ENCODE measurements at places on chromosomes 16 and 17.

- peak; percentile 66 for DNase-seq
Observed at GRCh38 chr16:15950161-15950854, 892 bp downstream of the ABCC1 start.

- no peak for DNase-seq
Observed at GRCh38 chr17:16880121-16880842, 91.6 kb downstream of the TNFRSF13B start.

DNA sequence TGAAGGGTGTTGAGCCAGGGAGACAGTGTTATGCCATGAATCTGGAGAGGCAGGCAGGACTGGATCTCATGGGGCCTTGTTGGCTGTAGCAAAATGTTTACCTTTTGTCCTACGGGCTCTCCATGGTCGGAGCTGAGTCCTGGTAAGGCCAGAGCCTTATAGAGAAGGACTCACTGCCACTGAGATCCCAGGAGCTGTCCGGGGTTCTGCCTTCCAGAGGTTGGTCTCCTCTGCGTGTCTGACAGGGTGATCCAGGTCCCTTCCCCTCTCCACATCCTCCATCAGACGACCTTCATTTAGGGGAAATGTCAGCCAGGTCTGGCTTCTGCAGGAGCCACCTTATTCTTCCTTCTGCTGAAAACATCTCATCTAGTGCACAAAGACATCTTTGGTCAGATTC, 285.2 kb upstream of the N4BP1 start:
- DNase-seq: no peak

GRCh38 chr16:67504031-67505021, 21.0 kb upstream of the AGRP start:
- no peak for DNase-seq

DNA sequence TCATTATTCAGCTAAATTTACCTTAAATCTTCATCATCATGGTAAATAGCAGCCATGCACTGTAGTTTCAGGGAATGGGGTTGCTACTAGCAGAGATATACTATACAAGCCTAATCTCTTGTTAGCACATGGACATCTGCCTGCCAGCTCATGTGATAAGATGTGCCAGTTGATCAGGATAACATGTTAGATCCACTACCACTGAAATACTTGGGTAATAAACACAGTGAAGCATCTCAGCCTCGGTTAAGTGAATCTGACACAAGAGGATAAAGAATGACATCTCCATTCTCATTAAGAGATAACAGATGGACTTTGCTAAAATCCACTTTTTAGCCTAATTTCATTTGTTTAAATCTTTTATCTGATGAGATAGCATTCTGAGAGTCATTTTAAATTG, 256.1 kb downstream of the CDH8 start:
- DNase-seq: no peak

- no peak for DNase-seq
Observed at GRCh38 chr17:41642252-41643156, 18.1 kb upstream of the KRT17 start.

- peak; percentile 71 for DNase-seq
Observed at GRCh38 chr16:55146966-55147365, 177.0 kb upstream of the IRX6 start.

GRCh38 chr16:14186007-14186794, 115.1 kb downstream of the MRTFB start:
- DNase-seq: no peak

DNA sequence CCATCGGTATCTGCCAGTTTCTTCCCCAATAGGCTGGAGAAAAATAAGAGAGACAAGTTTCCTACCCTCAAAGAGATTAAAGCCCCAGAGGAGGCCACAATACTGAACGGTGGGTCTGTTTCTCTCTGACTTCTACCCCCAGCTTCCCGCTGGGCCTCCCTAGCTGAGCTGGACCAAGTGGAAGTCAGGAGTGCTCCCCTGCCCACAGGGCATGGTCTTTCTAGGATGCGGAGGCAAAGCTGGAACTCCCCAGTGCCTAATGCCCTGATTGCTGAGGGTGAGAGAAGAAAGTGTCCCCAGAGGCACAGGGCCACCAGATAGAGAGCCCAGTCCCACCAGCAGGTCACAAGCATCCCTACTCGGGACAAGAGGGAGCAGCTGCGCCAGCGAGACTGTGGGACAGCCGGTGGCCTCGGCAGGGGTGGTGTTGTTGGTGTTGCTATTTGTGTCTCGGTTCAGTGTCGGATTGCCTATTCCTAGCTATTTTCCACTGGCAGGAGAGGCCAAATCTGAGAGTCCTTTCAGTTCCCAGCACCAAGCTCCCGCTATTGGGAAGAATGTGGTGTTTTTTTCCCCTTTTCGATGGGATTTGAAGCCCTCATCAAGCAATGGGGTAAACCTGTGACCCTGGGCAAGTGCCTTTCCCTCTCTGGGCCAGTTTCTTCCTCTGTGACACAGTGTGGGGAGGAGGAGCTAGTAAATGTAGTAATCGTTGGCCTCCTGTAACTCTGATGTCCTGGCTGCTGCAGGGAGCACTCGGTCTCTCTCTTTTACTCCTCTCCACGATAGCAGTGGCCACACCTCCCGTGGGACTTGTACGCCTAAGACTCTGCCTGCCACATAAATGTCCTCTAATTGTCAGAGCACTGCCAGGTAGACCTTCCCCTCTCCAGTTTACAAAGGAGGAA, 22.5 kb upstream of the TBX2 start:
- DNase-seq: no peak

GRCh38 chr16:86410081-86410480, 100.2 kb upstream of the FOXF1 start:
- no peak for DNase-seq
